Smooth muscle cell of the coronary artery (primary cell): ENCODE measurements at places on chromosomes 12 and 14. TPM values are rescaled to one million over a fixed set of nuclear protein-coding genes. Genes with fewer than 3 reads are reported as not detected.

The ACSM4 gene
- total RNA-seq = not detected in 2 replicates

The IL31 gene
- total RNA-seq = not detected in 2 replicates

The KRT71 gene
- total RNA-seq = not detected in 2 replicates

The GUCY2C gene
- total RNA-seq = not detected in 2 replicates

The P2RX7 gene
- under 0.01 and 5.4 TPM in 2 replicates for total RNA-seq

The PLCZ1 gene
- not detected in 2 replicates for total RNA-seq
